Kidney tubule cell (primary cell): ENCODE measurements at places on chromosomes 7 and 10.

- DNase-seq: peak; percentile 81
Measured at GRCh38 chr7:134636008-134636449, 10.6 kb upstream of the BPGM start.

- DNase-seq: no peak
Measured at GRCh38 chr10:93032105-93032808, 28.3 kb upstream of the CYP26C1 start.

GRCh38 chr7:98996150-98996552, 117.8 kb downstream of the TRRAP start:
- DNase-seq: no peak

GRCh38 chr10:21368728-21369425, 156.6 kb downstream of the SKIDA1 start:
- DNase-seq: no peak

DNA sequence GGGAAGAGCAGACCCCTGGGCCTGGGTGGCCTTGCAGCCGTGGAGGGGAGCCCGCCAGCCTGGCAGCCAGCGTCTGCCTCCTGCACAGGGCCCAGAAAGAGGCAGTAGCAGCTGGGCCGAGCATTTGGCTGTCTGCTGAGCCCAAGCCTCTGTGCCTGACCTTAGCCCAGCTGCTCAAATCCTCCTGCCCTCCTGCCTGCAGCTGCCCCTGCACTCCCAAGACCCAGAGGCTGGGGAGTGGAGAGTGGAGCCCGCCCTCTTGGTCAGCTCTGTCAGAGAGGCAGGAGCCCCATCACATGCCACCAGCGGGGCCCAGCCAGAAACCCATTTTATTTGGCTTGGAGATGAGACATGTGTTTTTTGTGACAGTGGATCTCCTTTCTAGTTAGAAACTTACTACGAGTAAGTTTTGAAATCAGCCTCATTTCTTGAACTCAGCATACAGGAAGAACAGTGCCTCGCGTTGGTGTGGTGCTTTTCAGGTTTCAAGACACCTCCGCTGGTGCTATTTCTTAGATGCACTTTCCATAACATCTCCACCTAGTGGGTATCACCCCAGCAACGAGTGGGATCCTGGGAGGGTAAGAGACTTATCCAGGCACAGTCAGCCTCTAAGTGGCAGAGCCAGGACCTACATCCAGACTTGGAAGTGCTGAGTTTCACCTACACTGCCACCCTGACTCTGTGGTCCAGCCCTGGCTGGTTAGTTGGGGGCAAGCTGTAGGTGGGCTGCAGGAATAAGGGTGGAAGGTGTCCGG, 477.1 kb downstream of the RPS24 start:
- no peak for DNase-seq

- peak; percentile 32 for DNase-seq
Measured at GRCh38 chr7:2687881-2688318, at the start of gene AMZ1. AMZ1 (plus strand) TSS chr7:2688202; CDS start chr7:2700452, 12,250 bp downstream.

- DNase-seq: no peak
Measured at GRCh38 chr7:139038691-139039090, 2.8 kb upstream of the ZC3HAV1L start.

DNA sequence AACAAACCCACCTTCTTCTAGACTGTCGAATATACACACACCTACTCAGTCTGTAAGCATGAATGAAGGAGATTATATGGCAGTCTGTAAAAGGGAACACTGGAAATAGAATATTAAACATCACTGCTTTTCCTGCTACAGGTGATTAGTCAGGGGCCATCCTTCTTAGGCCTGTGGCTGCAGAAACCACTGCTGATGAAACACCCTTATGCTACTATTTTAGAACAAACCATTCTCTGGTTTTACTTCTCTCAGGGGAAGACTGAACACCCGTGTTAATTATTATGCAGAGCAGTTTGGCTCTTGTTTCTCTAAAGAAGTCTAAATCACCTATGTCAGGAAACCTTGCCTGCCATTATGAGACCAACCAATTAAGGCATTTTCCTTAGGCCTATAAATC, 351.1 kb upstream of the KLF6 start:
- DNase-seq: peak; percentile 63

GRCh38 chr7:142866361-142867096, 11.7 kb downstream of the EPHB6 start:
- peak; percentile 46 for DNase-seq

DNA sequence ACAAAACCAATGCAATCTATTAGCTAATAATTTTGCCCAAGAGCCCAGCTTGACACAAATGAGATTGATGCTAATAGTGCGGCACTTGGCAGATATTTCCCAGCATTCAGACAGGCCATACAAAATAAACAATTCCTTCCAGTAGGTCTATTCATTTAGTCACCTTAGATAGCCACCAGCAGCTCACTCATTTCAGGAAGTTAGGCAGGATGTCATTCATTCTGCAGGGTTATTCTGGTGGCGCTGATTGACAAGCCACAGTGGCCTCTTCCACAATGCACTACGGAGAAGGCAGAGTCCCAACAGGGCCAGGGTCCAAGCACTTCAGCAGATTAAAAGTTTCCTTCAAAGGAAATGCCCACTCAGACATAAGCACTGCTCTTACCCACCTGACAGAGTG, 55.8 kb downstream of the PIK3AP1 start:
- peak; percentile 54 for DNase-seq

DNA sequence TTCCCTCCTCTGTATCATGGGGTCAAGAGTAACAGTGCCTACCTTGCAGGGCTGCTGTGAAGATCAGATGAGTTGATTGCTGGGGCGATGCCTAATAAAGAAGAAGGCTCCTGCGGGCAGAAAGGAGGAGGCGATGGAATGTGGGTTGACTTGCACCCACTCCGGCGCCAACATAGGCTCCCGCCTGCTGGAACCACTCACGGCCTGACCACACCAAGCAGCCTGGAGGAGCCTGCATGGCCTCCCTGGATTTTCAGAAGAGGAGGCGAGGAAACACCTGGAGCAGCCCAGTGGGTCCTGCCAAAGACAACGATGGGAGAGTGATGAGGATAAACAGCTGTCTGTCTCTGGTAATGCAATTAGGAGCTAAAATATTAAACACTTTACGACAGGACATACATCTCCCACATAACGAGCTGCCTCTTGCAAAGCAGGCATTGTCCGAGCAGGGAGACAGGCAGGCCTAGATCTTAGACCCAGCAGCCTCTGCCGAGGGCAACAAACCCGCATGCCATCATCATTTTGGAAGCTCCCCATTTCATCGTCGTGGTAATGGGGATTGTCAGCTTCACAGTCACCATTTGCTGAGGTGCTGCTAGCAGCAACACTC, 302.9 kb upstream of the ZMIZ1 start:
- no peak for DNase-seq

DNA sequence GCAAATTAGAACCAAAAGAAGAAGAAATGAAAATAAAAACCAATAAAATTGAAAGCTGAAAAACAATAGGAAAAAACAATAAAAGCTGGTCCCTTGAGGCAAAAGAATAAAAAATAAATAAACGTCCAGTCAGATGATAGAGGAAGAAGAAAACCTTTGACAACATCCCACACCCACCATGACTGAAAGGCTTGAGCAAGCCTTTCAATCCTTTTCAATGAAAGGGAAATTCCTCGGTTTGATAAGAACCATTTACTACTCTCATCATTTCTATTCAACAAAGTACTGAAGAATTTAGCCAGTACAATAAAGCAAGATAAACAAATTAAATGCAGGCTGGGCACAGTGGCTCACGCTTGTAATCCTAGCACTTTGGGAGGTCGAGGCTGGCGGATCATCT, 3.8 kb downstream of the SLC25A40 start:
- no peak for DNase-seq

- DNase-seq: no peak
Measured at GRCh38 chr7:20441346-20441745, 110.6 kb downstream of the ITGB8 start.

DNA sequence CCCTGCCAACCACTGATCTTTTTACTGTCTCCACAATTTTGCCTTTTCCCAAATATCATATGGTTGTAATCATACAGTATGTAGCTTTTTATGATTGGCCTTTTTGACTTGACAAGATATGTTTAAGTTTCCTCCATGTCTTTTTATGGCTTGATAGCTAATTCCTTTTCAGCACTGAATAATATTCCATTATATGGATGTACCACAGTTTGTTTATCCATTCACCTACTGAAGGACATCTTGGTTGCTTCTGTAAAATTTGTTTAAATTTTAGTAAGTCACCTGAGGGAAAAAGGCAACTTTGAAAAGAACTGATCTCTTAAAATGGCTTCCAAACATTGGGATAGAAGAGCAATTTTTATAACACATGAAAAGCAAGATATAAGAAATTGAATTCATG, 43.5 kb downstream of the ATRNL1 start:
- no peak for DNase-seq

- DNase-seq: peak; percentile 33
Measured at GRCh38 chr7:47954231-47954911, 6.1 kb upstream of the PKD1L1 start.

GRCh38 chr10:124385627-124386185, 33.0 kb downstream of the OAT start:
- DNase-seq: no peak

GRCh38 chr10:536371-536925, 153.0 kb downstream of the DIP2C start:
- peak; percentile 64 for DNase-seq

GRCh38 chr7:19116121-19117090, 1.0 kb downstream of the TWIST1 start:
- DNase-seq: no peak

- peak; percentile 80 for DNase-seq
Measured at GRCh38 chr7:82443547-82444219, at the start of gene CACNA2D1. CACNA2D1 (minus strand) TSS chr7:82443777.

- DNase-seq: no peak
Measured at GRCh38 chr10:86447432-86447831, 74.2 kb downstream of the WAPL start.

DNA sequence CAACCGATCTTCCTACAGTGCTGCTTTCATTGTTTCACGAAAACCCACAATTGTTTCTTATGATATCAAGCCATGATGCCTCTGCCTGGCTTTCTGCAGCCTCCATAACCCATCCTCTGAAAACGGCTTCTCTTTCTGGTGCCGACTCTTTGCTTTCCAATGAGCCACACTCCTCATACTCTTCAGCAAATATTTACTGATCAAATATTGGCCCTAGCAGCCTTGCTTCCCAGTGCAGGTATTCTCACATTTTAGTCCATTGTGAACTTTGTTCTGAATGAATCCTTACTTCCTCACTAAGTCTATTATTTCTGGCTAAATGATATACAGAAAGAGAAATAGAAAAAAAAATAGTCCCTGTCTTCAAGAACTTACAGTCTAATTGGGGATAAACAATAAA, 35.5 kb downstream of the LAMB1 start:
- DNase-seq: no peak

DNA sequence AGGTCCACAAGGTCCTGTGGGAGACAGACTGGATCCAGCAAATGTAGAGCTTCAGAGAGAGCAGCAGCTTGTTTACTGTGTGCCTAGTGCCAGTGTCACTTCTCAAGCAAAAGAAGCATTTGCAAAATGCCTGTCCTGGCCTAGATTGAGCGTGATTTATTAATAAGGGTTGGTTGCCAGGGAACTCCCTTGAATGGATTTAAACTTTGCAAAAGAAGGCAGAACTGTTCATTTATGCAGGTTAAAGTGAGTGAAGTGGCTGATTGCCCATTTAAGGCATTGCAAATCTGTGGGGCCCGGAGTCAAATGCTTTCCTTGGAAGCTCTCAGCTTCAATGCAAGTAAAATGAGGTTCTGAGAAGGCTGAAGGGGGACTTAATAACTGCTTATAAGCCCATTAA, 71.3 kb downstream of the CDHR3 start:
- no peak for DNase-seq

DNA sequence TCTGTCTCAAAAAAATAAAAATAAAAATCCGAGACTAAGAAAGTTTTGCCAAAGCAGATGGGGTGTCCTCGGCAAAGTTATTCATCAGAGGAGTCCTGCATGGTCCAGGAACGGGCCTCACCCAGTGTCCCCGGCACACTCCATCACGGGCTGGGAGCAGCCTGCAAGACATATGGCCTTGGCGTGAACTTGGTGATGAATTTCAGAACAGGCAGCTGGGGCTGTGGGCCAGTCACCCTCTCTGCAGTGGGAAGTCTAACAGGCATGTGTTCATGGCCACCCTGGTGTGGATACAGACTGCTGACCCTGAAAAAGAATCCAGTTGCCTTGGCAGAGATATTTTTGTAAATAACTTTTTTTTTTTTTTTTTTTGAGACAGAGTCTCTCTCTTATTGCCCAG, 34.7 kb downstream of the NPTX2 start:
- DNase-seq: no peak

DNA sequence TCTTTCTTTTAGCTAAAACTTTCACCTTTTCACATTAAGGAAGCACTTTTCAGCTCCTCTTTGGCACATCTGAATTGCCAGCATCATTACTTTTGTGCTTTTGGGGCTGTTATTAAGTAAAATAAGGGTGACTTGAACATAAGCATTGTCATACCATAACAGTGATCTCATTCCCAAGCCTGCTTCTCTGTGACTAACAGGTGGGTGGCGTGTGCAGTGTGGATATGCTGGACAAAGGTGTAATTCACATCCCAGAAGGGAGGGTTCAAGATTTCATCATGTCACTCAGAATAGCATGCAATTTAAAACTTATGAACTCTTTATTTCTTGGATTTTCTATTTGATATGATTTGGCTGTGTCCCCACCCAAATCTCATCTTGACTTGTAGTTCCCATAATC, 517.4 kb upstream of the MKI67 start:
- peak; percentile 57 for DNase-seq

- DNase-seq: peak; percentile 3
Measured at GRCh38 chr7:19621740-19622139, 87.1 kb downstream of the POLR1F start.

DNA sequence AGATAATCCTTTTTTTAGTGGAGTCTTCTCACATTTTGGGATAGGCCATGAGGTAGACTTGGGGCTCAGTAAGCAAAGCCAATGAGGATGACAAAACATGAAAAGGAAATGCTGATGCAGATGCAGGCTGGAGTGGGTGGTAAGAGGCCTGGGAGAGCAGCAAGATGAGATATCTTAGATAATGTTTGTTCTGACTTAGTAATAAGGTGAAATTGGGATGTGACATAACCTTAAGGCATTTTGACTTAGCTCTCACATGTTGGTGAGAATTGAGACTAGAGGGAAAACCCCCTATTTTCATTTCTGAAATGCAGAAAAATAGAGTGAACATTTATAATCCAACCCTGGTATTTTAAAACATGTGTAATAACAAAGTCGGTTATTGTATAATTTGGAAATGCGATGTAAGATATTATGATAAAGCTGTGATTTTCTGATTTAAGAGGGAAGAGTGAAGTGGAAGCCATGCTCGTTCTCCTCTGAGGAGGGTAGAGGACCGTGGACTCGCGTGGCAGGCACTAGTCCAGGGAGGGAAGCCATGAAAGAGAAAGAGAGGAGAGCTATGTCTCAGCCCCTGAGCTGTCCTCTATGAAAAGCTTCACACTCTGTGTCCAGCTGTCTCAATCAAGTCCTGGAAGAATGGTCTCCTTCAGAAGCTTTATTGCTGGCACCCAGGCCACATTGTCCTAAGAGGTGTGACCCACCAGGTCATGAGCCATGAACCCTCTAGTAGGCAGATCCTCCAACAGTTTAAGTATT, 57.3 kb downstream of the ST7 start:
- peak; percentile 50 for DNase-seq

DNA sequence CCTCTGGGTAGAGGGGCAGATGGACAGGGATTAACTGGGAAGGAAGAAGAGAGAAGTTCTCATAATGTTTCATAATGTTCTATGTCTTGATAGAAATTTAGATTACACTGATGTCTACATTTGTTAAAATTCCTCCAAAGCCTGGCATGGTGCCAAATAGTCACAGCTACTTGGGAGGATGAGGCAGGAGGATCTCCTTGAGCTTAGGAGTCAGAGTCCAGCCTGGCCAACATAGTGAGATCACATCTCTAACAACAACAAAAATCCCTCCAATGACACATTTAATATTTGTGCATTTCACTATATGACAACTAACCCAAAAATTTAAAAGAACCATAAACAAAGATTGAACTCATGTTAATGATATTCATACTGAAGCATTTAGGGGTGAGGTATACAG, 33.0 kb upstream of the PPP1R3C start:
- DNase-seq: peak; percentile 21
